ENCODE measurements at places on chromosomes 3 and 15. TPM values are rescaled to one million over a fixed set of nuclear protein-coding genes. Genes with fewer than 3 reads are reported as not detected.

SYNPR gene
- total RNA-seq = not detected

ROBO2 gene
- 1.4 TPM for total RNA-seq

PLSCR4 gene
- total RNA-seq = 72.7 TPM

KCTD6 gene
- total RNA-seq = 8.7 TPM

AGBL1 gene
- total RNA-seq = not detected

DPPA2 gene
- not detected for total RNA-seq

RBPMS2 gene
- 3.5 TPM for total RNA-seq

INAFM2 gene
- total RNA-seq = 15.6 TPM

CAND2 gene
- total RNA-seq = 1.3 TPM

GOLGA8S gene
- total RNA-seq = 0.38 TPM

MESP2 gene
- 0.79 TPM for total RNA-seq

VGLL3 gene
- total RNA-seq = 30.5 TPM

FGF7 gene
- total RNA-seq = 13.4 TPM

GOLGA8J gene
- total RNA-seq = not detected

ATP8B4 gene
- total RNA-seq = 7.4 TPM

CEP70 gene
- 37.9 TPM for total RNA-seq

CDAN1 gene
- total RNA-seq = 11.7 TPM

POLQ gene
- total RNA-seq = 4.8 TPM

RAMAC gene
- total RNA-seq = 20.6 TPM

CHRM5 gene
- not detected for total RNA-seq

CCDC13 gene
- 2.2 TPM for total RNA-seq

MEF2A gene
- total RNA-seq = 61.7 TPM

ARL6IP5 gene
- total RNA-seq = 111 TPM

LRRN1 gene
- 1.4 TPM for total RNA-seq

SLC12A1 gene
- total RNA-seq = not detected

DIPK2A gene
- 30.1 TPM for total RNA-seq

ABTB1 gene
- 19.9 TPM for total RNA-seq

CCDC33 gene
- total RNA-seq = 0.22 TPM

NRG4 gene
- total RNA-seq = 0.95 TPM

IQCF5 gene
- not detected for total RNA-seq

PDIA3 gene
- 214 TPM for total RNA-seq

C3orf22 gene
- not detected for total RNA-seq

WDR82 gene
- total RNA-seq = 62.9 TPM

HIGD1A gene
- 174 TPM for total RNA-seq

CLEC3B gene
- 14.7 TPM for total RNA-seq

HRG gene
- not detected for total RNA-seq

TRIM71 gene
- total RNA-seq = not detected
